Thoracic aorta (tissue), 2 donors: ENCODE measurements at places on chromosomes 13 and 19.

DNA sequence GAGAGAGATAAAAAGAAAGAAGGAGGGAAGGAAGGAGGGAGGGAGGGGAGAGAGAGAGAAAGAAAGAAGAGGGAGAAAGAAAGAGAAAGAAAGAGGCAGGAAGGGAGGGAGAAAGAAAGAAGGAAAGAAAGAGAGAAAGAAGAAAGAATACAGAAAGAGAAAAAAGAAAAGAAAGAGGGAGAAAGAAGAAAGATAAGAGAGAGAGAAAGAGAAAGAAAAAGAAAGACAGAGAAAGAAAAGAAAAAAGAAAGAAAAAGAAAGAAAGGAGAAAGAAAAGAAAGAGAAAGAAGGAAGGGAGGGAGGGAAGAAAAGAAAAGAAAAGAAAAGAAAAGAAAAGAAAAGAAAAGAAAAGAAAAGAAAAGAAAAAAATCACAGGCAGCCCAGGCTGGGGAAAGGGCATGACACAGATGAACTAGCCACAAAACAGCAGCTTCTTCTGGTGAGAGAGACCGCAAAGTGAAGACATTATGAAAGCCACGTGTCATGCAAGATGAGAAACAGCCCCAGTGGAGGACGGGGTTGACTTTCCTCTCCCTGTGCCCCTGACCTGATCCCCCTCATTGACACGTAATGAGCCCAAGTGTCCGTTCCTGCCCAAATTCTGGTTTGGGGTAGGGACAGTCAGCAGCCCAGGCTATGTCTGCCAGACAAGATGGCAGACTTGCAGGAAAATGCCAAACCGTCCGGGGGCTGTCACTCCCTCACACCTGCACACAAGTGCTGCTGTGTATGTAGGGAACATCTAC is 102.1 kb downstream of the INSR start:
- no peak for DNase-seq

- DNase-seq = no peak
These were observed 367.3 kb downstream of the DCT start for GRCh38 chr13:94112227-94112626.

DNA sequence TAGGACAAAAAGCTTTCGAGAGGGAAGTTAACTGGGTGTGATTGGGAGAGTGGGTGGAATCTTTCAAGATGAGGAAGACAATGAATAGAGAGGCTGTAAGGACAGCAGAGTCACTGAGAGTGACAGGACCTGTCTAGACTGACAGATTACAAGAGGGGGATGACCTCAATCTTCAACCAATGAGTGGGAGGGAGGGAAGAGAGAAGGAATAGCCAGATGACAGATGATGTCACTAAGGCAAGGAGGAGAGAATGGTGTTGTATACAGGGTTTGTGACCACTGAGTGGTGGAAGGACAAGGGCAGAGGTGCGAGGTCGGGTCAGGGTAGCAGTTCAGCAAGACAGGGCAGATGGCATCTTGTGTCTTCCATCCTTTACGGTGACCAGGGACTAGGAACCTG is 5.8 kb upstream of the ILF3 start:
- DNase-seq = no peak

DNA sequence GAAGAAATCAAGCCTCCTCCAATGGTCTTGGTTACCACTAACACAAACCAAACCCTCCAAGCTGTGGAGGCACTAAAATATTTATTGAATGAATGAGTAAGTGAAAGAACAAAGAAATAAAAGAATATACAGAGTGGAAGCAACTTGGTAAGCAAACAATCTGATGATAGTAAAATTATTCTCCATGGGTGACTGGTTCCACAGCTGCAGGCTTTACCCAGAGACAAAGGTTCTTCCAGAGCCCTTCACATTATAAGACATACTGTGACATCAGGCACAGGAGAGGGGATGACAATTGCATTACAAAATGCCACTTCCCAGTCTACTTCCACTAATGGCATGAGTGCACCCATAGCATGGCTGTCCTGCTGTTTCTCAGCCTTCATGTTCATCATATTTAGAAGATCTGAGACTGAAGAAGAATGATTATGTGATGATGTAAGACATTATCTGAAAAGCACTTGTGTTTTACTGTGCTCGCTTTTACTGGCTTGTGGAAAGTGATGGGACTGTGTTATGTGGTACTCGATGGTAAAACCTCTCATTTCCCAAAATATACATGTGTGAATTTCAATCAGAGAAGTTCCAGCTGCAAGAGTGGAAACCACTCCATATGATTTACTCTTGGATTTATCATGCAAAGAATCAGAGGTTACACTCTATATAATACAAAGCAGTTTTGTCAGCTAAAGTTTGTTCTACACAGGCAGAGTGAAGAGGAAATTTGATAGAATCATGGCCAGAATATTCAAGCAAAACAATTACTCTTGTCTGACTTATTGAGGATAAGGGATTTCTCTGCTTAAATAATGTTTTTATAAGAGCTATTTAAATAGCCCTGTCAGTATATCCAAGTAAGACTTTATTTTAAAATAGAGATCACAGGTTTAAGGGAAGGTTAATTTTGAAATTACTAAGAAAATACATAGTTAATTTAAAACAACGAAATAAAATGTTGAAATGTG is 220.2 kb upstream of the NBEA start:
- no peak for DNase-seq

DNA sequence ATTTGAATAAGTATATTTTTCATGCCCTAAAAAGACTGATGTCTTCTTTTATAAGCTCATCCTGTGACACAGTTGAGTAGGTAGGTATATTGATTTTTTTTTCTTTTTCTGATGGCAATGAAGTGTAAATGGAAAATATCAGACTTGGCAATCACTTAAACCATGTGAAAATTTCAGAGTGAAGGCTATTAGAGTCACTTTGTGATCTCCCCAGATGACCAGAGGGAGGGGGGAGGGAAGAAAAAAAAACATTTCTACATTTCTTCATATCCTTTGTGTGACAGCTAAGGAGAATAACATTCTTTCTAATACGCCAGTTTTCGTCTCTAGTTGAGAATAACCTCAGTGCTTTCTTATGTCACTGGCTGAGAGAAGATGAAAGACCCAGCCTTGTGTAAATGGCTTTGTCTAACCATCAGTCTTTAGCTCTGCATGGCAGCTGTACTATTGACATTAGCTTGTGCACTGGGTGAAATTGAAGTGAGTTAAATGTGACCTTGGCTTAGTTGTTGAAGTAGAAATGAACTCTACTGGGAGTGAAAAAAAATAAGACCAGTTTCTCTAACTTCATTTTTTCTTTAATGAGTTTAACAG is 332.1 kb upstream of the DACH1 start:
- DNase-seq = no peak

- DNase-seq = no peak
These were observed 75.9 kb downstream of the RAB20 start for GRCh38 chr13:110485604-110486003.
